Activated CD4-positive, CD25-positive, alpha-beta regulatory T cell (primary cell): ENCODE measurements at places on chromosomes 3 and 15.

- no peak for DNase-seq
Measured at GRCh38 chr15:60804986-60805949, 326.3 kb upstream of the ICE2 start.

GRCh38 chr3:55585856-55586255 is 98.8 kb upstream of the WNT5A start:
- DNase-seq: no peak

GRCh38 chr3:27752926-27753325 is 30.8 kb upstream of the EOMES start:
- DNase-seq: no peak

- no peak for DNase-seq
Measured at GRCh38 chr3:57383406-57383805, 90.9 kb upstream of the ASB14 start.

GRCh38 chr3:106692624-106693023 is 684.6 kb upstream of the CCDC54 start:
- DNase-seq: no peak

- no peak for DNase-seq
Measured at GRCh38 chr3:126937533-126937932, 45.4 kb upstream of the PLXNA1 start.

GRCh38 chr3:7929319-7929889 is 572.2 kb upstream of the LMCD1 start:
- DNase-seq: no peak

GRCh38 chr15:84003791-84004503 is 231.6 kb upstream of the GOLGA6L4 start:
- no peak for DNase-seq
